Ecto neural progenitor cell (in vitro differentiated cells): ENCODE measurements at places on chromosomes 1 and 21.

- DNase-seq: no peak
These were observed 104.0 kb downstream of the ZNF281 start for GRCh38 chr1:200305806-200306205.

DNA sequence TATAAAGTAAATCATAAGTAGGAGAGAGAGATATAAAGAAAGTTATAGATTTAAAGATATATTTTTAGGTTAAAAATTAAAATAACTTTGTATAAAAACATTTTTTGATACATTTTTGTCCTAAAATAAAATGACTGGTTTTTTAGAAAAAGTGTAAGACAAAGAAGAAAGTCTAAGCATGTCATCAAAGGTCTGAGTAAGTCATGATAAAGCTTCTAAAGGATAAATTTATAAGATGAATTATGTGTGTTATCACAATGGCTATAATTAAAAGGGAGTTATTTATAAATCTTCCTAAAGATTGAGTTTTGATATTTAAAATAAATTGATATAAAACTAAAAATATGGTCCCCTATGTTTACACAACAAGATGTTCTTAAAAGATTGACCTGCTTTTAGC, 370.9 kb downstream of the PTPRU start:
- DNase-seq: no peak

GRCh38 chr1:89910780-89911179, 84.1 kb upstream of the ZNF326 start:
- no peak for DNase-seq

DNA sequence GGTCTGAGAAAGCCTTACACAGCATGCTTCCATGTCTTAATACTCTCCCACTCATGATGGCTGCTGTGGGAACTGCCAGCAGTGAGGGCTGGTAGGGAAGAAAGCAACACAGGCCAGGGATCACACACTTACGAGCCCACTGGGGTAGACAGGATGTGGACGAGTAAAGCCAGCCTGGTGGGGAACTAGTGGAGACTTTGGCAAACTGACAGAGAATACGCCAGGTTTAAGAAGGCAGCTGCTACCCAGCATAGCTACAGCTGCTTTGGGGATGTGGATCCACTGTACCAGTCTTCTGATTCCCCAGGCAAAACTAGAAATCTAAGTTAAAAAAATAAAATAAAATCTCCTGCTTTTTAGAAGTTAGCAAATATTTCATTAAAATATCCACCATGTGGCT, 664.0 kb downstream of the SMYD3 start:
- no peak for DNase-seq

GRCh38 chr21:34698270-34699015, 29.6 kb downstream of the CLIC6 start:
- no peak for DNase-seq

GRCh38 chr21:46117586-46118315, 19.8 kb downstream of the COL6A2 start:
- DNase-seq: peak; percentile 41

DNA sequence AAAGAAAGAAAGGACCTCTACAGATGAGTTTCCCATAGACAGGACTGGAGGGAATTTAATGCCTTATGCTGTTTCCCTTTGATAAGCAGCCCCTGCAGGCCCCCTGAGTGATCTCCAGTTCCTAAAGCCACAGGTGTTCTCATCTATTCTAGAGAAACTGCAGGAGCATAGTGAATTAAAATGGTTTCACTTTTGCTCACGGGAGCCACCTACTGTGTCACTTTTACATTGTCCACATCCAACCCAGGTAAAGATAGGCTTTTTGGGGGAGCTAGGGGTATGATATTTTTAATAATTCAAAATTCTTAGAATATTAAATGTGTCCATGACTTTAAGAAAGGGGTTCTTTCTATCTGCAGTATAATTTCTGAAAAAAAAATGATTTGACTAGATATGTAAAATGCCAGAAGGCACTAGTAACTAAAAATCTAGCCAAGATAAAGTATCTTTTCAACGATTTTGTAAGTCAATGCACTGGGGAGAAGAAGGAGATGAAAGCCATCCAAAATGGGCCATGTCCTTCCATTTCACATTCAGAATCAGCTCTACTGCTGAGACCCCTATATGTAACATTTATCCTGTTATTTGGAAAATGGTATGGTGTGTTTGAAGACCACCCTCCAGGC, 267.3 kb upstream of the DUSP10 start:
- DNase-seq: no peak

DNA sequence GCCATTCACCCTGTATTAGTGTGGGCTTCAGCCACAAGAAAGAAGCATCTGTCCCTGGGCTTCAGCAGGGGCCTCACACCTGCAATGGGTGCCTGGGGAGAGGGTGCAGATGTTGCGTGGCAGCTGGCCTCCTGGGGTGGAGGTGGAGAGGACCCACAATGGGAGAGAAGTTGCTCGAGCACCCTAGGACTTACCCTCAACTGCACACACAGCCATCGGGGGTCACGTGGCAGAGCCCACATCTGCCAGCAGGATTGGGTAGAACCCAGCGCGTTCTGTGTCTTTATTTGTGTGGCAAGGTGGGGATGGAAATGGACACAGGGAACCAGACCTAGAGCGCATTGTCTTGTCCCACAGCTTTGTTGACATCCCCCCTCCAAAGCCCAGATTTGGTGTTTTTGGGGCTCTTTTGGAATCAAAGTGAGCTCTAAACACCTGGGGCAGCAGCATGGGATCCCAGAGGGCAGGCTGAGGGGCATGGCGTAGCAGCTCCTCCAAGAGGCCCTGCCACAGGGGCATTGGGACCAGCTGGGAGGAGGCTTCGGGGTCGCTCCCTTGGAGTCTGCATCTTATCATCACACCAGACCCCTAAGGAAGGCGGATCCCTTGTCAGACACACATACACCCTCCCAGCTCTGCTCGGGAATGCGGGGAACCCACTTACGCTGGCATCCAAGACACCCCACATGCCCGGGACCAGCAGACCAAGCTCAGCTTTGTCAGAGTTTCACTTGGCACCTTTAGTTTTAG, 5.1 kb downstream of the ABCG1 start:
- DNase-seq: no peak

GRCh38 chr1:1356796-1357401, 1.5 kb downstream of the MXRA8 start:
- peak; percentile 69 for DNase-seq

DNA sequence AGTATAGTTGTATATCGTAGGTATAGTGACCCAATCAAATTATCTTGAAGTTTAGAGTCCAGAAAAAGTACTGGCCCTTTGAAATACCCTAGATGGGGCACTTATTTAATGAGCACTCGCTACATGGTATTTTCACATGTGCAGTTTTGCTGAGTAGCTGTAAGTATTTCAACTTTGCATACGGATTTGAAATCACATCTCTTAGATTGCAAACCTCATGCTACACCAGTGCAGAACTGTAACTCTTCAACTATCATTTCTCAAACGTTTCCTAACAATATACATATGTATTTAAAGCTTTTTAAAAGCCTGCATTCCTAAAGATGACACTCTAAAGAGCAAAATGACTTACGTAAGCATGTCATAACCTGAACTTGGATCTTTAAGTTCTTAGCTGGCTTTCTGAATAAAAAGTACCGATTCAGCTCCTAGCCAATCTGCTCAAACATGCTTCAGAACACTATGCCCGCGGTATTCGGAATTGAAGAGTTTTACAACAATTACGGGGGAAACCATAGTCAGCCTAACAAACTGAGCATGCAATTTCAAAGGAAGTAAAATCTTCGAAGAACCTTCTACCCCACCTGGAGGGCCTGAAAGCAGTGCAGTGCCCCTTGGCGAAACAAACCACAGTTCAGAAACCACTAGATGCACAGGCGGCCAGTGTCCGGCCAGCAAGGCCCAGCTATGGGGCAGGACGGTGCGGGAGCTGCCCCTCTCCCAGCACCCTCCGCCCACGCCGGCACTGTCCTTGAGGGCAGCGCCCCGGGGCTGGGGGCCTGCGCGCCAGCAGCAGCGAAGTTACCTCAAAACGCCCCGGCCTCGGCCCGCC, 863 bp downstream of the FH start:
- DNase-seq: peak; percentile 64

DNA sequence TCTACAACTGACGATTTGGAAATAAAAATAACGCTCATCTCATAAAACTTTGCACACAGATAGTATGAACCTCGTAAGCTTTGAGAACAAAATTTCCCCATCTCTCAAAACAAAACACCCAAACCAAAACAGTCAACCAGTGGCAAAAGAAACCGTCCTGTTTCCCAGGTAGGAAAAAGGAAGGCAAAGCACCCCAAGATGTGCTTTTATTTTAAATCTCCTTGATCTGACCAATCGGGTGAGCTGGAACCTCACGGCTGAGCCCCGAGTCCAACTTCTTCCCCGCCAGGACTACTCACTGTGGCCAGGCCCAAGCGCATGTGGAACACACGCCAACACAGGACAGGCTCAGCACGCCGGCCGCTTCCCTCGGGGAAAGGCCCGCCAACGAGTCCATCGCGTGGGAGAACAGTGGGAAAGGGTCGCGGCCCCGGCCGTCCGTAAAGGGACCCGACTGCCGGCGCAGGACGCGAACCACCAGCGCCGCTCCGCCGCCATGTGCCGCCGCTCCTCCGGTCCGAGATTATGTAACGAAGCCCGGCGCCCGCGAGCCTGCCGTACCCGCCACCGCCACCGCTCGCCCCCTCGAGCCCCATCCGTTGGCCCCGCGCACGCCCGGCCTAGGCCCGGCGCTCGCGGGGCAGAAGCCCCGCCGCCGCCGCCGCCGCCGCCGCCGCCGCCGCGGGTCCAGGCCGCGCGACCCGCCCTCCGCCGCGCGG, 759 bp downstream of the AHCTF1 start:
- peak; percentile 68 for DNase-seq

DNA sequence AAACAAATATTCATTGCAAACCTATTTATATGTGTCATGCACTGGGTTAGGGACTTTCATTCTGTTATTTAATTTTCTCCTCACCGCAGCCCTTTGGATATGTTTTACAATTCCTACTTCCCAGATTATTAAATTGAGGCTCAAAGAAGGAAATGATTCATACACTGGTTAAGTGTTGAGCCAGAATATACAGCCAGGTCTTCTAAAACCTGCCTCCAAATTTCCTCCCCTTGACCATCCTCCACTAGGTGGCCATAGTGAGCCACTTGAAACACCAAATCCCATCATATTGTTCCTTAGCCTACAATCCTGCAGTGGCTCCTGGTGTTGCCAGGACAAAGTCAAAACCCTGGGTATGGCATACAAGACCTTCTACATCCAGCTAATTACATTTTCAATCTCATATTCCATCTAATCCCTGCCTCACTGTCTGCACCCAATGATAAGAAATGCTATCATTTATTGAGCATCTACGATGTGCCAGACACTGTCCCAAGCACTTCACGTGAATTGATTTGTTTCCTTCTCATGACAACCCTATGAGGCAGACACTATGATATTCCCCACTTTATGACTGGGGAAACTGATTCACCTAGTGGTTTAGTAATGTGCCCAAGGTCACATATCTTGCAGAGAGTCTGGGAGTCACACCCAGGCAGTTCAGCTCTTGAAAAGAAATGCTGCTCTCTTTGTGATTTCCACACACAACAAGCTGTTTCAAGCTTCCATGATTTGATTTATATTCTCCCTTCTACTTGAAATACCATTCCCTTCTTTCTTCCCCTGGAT, 23.6 kb upstream of the KIRREL1 start:
- peak; percentile 59 for DNase-seq

DNA sequence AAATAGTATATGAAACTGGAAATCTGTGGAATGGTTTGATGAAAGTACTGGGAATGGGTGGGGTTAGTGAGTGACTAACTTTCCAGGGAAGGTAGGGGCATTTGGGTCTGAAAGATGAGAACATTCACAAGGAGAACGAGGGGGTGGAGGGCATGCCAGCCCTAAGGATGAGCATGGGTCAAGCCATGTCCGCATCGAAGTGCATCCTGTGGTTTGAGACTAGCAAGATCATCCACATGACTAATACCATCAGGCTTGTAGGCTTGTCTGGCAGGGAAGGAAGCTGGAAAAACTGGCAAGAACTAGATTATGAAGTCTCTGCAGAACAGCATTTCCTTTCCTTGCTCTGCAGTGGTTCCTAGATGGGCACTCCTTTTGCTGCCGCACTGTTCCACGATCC, 70.4 kb upstream of the UBE2U start:
- no peak for DNase-seq

GRCh38 chr1:28354121-28354520, 15.4 kb upstream of the PHACTR4 start:
- DNase-seq: no peak

DNA sequence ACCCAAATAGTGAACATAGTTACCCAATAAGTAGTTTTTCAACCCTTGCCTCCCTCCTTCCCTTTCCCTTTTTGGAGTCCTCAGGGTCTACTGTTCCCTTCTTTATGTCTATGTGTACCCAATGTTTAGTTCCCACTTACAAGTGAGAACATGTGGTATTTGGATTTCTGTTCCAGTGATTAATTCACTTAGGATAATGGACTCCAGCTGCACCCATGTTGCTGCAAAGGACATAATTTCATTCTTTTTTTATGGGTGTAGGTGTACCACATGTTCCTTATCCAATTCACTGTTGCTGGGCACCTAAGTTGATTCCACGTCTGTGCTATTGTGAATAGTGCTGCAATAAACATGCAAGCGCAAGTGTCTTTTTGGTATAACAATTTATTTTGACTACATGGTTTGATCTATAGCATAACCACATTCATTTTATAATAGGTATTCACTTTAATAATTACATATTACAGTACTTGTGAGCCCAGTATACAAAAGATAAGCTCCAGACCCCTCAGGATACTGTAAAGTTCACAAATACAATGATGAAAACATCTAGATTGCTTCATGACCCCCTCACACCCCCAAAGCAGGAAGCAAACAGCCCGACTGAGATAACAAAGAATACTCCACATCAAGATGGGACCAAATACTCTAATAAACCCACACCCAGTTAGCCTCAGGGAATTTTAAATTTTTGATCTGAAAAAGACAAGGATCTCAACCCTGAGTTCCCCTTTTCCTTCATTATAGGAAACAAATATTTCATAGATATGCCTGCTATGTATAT, 45.3 kb downstream of the PUM1 start:
- no peak for DNase-seq

DNA sequence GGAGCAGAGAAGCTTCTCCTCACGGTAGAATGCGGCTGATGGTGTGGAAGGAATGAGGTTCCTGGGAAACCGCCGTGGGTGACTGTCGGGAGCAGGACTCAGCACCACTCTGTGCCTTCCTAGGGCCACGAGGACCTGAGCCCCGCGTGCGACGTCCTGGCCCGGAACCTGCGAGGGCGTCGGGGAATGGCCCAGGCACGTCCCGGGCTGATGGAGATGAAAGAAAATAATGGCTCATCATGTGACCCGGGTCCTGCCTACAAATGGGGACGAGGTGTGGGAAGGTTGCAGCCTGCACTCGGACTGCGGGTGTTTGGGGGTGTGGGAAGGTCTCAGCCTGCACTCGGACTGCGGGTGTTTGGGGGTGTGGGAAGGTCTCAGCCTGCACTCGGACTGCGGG, 25.1 kb upstream of the TTLL10 start:
- no peak for DNase-seq

GRCh38 chr1:112744009-112744578, 29.0 kb upstream of the PPM1J start:
- peak; percentile 69 for DNase-seq

GRCh38 chr1:17234405-17234804, 14.5 kb upstream of the PADI3 start:
- DNase-seq: no peak
